ENCODE measurements at places on chromosomes 7 and 10. TPM values are rescaled to one million over a fixed set of nuclear protein-coding genes. Genes with fewer than 3 reads are reported as not detected.

DNA sequence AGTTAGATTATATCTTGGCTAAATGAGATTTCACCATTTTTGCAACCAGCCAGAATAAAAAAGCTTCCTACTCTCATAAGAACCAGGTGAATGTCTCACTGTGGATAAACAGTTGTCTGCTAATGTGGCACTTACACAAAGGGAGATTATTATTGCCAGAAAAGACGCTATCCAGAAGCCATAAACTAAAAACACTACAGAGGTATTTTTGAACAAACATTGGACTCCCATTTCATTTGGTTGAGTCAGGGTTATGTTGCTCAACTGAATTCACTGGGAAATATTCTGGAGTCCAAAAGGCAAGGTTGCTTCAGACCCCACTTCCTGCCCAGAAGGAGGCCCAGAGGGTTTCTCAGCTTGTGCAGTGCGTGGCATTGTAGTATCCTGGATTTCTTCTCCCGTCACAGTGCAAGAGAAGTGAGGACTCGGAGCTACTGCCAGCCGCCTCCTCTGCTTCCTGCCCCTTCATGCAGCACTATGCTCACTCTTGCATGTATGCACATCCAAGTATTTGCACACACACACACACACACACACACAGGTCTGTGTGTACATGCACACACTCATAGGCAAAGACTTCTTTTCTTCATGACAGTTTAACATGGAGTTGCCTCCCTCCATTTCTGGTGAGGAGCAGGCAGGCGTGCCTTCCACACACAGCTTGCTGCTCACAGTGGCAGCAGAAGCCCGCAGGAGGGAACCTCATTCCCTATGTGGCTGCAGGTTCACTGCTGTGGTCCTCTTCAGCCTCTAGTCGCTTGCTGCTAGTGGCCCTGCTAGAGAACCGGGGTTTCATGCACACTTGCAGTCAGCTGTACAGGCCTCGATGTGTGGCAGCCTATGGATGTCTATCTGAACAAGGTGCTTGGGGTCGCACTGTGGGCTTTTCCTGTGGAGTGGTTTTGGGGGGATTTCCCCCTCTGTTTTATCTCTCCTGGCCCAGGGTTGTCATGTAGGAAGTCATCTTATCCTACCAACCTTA is 10.1 kb downstream of the DENND10 start:
- no peak for DNase-seq

DNA sequence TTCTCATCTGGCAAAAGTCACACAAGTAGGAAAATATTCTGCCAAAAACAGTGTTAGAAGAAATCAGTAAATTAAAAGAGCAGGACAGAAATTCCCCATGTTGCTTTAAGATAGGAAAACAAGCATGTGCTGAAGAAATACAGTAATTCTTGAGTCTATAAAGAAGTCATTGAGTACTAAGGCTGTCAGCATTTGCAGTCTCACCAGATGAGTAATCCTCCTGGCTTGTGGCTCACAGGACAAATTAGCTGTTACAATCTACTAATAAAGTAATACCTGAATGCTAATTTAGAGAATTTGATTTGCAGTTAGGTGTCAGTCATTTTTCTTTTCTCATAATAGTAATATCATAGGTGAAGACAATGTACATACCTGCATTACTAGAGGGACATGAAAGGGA is 1158.9 kb upstream of the CELF2 start:
- DNase-seq, result no peak

- no peak for DNase-seq
These were observed 30.2 kb downstream of the PLCE1 start for GRCh38 chr10:94023906-94024305.

GRCh38 chr10:102721954-102722353 is 7.5 kb downstream of the SFXN2 start:
- DNase-seq, result no peak

The DENND2A gene
- total RNA-seq, result 16.4 TPM

Measured in occipital lobe (tissue), 3 donors.